ENCODE measurements at places on chromosomes 1 and 21.

GRCh38 chr1:180213401-180214170 lies 16.5 kb upstream of the LHX4 start:
- no peak for DNase-seq

DNA sequence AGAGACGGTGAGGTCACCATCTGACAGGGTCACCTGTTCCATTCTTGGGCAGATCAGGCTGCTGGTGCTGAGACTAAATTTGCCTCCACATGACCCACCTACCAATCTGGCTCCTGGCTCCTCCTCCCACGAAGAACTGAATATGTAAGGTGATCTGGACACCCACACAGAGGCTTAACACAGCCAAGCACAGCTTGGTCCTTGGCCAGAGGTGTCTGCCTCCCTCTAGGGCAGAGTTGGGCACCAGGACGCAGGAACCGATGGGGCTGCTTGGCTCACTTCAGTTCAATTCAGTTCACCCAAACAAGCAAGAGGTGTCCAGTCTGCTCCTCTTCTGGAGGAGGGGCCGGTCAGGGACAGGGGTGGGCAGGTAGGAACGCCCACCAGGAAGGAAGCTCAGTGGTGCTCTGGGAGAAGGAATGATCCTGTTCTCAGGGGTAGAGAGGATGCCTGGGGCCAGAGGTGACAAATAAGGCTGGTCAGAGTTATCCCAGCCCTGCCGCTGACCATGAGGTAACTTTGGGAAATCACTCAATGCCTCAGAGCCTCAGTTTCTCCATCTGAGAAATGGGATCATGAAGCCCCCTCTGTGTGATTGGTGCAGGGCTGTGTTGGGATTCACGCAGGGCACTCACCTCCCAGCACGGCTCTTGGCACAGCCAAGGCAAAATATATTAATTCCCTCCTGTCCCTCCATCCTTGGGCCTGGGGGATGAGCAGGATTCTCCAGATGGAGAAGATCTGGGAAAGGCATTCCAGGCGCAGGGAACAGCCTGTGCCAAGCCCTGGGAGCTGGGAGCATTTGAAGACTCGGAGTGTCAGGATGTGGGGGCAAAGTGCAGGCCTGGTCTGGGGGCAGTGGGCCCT lies 284.5 kb downstream of the PTPRU start:
- no peak for DNase-seq

- no peak for DNase-seq
Observed at GRCh38 chr1:86324130-86324822, 71.8 kb downstream of the ODF2L start.

GRCh38 chr21:19557046-19557445 lies 1153.5 kb upstream of the TMPRSS15 start:
- no peak for DNase-seq

- no peak for DNase-seq
Observed at GRCh38 chr1:46301808-46302640, 1.4 kb downstream of the LRRC41 start.

GRCh38 chr1:92587445-92587844 lies 100.7 kb upstream of the GFI1 start:
- no peak for DNase-seq

DNA sequence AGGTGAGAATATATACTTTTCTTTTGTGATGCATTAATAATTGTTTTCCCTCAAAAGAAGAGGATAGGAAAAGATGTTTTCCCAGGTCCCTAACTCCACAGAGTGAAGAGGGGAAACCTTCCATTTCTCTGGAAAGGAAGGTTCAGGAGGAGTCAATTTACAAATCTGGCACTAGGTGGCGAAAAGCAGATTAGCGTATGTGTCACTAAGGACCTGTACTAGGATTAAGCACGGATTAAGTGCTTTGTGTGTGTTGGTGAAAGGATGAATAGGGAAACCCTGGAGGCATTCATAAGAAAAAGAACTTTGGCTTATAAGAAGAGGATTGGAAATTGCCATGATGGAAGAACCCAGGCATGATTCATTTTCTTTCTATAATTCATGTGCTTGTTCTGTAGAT lies 410.1 kb upstream of the PLXNA2 start:
- no peak for DNase-seq

GRCh38 chr1:69406244-69406643 lies 161.5 kb upstream of the LRRC7 start:
- DNase-seq = no peak

DNA sequence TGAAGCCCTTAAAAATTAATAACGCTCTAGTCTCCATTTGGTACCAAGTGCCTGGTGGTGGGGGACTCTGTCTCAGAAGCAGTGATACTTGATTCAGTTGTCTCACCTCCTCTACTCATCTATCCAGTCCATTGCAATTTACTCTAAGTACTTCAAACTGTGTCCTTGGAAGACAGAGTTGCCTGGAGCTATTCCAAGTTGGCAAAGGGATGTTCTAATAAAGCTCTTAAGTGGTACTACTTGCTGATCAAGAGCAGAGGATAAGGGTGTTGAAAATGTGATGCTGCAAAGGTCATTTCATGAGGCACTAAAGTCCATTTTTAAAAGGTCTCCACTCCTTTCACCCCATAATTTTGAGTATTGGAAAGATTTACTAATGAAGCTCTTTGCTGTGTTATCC lies 142.2 kb downstream of the NFIA start:
- DNase-seq = peak; percentile 98

DNA sequence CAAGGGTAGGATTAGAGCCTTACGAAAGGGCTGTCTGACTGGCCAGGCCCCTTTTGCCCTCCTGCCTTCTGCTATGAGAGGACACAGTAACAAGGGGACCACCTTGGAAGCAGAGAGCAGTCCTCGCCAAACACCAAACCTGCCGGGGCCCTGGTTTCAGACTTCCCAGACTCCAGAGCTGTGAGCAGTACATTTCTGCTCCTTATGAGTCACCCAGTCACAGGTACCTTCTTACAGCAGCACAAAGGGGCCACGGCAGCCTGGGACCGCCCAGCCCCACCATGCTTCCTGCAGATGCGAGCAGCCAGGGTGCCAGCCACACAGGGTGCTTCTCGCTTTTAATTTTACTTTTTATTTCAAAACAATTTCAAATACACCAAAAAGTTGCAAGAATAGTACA lies 17.2 kb upstream of the POFUT2 start:
- DNase-seq = no peak

DNA sequence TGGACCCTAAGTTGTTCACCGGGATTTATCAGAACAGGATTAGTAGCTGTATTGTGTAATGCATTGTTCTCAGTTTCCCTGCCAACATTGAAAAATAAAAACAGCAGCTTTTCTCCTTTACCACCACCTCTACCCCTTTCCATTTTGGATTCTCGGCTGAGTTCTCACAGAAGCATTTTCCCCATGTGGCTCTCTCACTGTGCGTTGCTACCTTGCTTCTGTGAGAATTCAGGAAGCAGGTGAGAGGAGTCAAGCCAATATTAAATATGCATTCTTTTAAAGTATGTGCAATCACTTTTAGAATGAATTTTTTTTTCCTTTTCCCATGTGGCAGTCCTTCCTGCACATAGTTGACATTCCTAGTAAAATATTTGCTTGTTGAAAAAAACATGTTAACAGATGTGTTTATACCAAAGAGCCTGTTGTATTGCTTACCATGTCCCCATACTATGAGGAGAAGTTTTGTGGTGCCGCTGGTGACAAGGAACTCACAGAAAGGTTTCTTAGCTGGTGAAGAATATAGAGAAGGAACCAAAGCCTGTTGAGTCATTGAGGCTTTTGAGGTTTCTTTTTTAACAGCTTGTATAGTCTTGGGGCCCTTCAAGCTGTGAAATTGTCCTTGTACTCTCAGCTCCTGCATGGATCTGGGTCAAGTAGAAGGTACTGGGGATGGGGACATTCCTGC lies 3.9 kb upstream of the OLFML3 start:
- DNase-seq = no peak

GRCh38 chr21:37257511-37257966 lies 9.6 kb downstream of the VPS26C start:
- no peak for DNase-seq

DNA sequence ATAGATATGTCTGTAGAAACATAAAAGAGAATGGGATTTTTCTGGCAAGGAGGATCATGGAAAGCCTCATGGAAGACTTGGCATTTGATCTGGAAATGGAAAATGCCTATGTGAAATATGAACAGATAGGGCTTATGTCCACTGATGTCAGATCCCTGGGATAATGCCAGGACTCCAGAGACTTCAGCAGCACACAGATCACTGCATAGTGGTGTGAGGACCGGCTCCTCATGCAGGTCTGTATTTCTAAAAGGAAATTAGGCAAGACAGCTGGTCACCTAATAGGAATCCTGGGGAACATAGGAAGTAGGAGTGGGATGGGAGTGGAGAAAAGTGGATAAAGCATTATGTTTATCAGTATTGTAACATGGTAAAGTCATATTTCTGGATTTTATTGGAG lies 56.8 kb upstream of the IPO9 start:
- no peak for DNase-seq

GRCh38 chr1:39754026-39754570 lies 15.4 kb downstream of the PPIE start:
- DNase-seq = peak; percentile 89

DNA sequence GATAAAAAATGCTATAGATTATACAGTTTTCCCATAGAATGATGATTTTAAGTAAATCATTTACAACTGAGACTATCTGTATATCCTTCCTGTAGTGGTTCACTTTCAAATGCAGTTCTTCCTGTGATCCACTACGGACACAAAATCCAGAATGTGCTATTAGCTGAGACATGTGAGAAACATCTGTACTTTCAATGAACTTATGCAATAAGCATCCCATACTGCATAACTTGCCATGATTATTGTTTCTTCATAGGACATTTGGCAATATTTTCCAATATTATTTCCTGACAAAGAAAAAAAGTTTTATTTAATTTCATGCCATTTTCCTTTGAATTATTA lies 83.5 kb upstream of the PRDX6 start:
- no peak for DNase-seq

- no peak for DNase-seq
Observed at GRCh38 chr21:32411350-32412161, 950 bp upstream of the EVA1C start.

DNA sequence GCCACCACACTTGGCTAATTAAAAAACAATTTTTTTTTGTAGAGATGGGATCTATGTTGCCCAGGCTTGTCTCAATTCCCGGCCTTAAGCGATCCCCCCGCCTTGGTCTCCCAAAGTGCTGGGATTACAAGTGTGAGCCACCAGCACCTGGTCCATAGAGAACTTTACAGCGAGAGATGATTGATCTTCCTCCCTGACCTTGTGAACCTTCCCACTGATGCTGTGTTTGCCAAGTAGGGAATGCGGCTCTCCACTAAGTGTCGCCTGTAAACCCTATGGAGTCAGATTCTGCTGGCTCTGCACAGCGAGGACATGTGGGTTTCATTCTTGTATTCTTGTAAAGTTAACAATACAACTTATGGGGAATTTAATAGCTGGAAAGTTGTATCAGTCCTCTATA lies 81.3 kb upstream of the LYST start:
- DNase-seq = no peak

DNA sequence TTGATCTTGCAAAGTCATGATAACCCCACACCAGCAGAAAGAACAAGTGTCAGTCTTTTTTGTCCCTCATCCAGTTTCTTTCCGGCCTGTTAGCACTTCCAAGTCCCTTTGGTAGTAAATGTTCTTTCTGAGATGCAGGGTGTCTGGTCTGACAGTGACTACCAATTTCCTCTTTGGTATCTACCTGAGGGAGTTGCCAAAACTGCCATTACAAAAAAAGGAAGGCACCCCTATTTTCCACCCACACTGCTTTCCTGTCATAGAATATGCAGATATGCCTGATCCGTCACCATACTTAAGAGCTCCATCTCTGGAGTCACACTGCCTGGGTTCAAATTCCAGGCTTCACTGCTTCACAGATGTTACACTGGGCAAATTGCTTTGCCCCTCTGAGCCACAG lies 72.4 kb downstream of the ZNF281 start:
- no peak for DNase-seq

GRCh38 chr1:147252540-147252939 lies 10.1 kb downstream of the CHD1L start:
- no peak for DNase-seq

DNA sequence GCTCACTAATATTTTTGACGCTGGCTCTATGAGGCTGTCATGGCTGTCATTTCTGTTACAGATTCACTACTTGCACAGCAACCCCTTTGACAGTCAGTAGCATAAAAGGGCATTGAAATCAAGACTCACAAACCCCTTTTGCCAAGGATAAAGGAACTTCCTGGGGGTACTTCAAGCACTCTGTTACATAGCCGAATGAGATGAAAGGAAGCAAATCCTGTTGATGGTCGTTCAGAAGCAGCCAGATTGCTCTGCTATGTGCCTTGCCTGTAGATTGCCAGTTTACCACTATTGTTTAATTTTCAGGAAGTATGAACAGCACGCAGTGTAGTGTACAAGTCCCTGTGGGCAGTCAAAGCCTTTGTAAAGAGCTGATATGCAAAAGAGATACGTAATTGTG lies 296.2 kb downstream of the LRRIQ3 start:
- no peak for DNase-seq

GRCh38 chr1:58067082-58067481 lies 479.4 kb downstream of the OMA1 start:
- no peak for DNase-seq

DNA sequence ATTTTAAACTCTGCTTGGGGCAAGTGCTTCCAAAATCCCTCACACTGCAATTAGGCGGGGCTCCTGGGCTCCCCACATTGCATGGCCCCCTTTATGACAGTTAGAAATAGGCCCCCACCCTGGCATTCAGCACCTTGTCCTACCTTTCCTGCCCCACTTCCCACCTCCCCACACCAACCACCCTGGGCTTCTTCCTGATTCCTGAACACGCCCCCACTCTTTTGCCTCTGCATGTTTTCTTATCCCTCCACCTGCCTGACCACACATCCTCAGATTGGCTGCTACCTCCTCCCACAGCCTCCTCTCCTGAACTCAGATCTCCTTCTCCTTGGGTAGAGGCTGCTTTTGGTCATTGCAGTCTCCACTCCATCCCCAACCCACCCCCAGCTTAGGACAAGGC lies 1.5 kb downstream of the MOB3C start:
- no peak for DNase-seq

DNA sequence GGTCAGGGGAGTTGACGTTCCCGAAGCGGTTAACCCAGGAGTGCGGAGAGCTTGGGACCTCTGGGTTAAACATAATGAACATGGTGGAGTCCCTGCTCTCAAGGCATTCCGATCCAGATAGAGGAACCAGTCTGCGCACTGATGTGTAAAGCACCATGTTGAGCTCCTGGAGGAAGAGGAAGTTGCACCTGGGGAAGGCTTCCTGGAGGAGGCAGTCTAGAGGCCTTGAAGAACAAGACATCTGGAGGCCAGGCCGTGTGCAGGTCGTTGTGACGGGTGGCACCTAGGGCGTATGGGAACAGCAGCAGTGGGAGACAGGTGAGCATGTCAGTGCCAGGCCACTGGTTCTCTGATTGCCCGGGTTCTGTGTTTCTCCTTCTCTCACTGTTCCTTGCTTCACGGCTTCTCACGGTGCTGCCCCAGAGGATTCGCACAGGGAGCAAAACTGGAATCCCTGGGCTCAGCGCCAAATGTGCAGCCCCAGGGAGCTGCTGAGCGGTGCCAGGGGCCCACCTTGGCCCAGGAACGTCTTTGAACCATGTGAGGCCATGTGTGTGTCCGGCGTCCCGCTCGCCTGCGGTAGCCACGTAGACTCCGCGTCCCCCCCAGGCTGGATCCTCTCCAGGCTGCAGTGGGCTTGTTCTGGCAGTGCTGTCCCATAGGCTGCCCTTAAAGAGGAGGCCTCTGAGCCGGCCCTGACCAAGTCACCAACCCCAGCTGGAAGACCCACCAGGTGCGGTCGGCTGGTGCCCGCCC lies 122.9 kb upstream of the GALNT2 start:
- no peak for DNase-seq

Data from LNCaP clone FGC (cell line).